ENCODE measurements at places on chromosomes 7 and 10.

DNA sequence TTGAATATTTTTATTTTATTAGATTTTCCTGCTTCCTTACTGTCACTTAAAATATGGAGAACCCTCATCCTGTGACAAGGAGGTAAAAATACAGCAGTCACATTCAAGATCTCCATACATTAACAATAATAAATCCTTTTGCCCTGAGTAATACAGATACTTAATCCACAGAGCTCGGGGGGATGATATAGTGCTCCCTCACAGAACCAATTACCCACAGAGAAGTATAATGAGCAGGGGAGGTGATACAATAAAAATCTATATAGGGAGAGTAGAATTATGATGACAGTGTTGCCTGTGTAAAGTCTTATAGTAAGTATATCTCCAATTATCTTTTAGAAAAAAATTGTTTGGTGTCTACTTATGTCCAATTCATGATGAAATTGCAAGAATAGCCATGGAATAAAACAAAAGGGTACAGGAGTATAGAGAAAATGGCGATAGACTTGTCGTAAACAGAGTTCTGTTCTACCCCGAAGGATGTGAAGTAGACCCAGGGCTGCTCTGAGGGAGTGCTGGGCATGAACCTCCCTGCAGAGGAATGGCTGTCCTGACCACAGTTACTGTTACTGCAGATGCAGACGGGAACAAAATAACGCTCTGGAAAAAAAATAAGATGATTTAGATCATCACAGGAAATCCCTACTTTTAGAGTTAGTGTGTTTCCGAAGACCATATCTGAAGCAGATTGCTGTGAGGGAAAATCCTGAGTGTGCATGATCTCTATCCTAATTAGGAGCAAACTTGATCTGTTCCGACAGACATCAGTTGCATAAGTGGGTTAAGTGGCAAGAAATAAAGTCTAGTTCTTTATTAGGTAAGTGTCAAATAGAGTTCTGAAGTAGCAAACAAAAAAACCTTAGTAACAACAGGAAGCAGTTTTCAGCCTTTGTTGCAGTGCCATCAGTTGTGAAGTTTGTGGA is 123.7 kb downstream of the KAT6B start:
- no peak for DNase-seq

DNA sequence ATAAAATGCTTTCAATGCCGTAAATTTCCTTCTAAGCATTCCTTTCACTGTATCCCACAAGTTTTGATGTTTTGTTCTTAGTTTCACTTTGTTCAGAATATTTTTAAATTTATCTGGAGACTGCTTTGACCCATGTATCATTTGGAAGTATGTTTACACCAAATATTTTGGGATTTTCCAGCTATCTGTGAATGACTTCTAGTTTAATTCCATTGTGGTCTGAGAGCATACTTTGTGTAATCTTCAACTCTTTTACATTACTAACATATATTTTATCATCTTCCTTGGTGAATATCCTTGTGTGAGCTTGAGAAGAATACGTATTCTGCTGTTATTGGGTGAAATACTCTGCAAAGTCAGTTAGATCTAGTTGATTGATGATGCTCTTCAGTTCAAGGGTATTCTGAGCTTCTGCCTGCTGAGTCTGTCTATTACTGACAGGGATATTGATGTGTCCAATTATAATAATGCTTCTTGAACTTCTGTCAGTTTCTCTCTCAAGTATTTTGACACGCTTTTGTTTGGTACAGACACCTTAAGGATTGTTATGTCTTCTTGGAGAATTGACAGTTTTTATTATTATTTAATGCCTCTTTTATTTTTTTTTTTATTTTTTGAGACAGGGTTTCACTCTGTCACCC is 31.6 kb downstream of the MKLN1 start:
- no peak for DNase-seq

DNA sequence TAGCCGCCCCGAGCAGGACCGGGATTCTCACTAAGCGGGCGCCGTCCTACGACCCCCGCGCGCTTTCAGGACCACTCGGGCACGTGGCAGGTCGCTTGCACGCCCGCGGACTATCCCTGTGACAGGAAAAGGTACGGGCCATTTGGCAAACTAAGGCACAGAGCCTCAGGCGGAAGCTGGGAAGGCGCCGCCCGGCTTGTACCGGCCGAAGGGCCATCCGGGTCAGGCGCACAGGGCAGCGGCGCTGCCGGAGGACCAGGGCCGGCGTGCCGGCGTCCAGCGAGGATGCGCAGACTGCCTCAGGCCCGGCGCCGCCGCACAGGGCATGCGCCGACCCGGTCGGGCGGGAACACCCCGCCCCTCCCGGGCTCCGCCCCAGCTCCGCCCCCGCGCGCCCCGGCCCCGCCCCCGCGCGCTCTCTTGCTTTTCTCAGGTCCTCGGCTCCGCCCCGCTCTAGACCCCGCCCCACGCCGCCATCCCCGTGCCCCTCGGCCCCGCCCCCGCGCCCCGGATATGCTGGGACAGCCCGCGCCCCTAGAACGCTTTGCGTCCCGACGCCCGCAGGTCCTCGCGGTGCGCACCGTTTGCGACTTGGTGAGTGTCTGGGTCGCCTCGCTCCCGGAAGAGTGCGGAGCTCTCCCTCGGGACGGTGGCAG is at the start of gene MGMT:
MGMT (plus strand) TSS at position 539 of the 656 bp plus-strand sequence.
- DNase-seq = peak; percentile 91

DNA sequence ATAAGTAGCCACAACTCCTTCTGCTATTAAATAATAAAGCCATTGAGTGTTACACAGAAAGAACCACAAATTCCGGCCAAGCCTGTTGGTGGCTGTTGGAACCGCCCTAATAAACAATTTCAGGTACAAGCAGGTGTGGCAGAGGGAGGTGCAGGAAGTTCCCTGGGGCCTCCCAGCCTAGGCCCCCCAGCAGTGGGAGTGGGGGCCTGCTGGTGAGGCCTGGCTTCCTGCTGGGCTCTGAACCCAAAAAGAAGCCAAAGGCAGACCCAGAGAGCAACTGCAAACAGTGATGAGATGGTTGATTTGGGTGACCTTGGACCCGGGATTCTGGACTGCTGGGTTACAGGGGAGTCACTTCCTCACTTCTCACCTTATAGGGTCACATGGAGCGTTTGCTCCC is 21.0 kb upstream of the LMTK2 start:
- no peak for DNase-seq

DNA sequence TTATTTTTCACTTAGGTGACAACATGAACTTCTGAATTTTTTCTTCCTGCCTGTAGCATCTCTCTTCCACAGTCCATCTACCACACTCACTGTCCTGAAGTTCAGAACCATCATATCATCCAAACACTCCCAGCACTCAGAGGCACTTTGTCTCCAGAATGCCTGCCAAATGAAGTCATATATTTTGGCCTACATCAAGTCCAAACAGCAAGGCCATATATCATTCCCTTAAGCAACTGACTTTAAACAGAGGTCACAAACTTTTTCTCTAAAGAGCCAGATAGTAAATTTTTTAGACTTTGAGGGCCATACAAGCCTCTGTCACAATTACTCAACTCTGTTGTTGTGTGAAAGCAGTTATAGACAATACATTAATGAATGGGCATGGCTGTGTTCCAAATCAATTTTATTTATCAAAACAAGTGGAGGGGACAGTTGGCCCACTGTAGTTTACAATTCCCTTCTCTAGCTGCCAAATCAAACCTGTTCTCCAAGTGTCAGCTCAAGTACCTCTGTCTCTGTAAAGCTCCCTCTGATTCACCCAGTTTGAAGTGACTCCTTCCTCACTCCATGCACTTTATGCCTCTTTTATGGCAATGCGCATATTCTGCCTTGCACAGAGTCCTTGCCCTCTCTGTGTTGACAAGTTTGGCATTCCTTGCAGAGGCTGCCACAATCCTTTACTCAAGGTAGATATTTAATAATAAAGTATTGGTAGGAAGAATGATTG is 305.7 kb downstream of the FZD1 start:
- no peak for DNase-seq

DNA sequence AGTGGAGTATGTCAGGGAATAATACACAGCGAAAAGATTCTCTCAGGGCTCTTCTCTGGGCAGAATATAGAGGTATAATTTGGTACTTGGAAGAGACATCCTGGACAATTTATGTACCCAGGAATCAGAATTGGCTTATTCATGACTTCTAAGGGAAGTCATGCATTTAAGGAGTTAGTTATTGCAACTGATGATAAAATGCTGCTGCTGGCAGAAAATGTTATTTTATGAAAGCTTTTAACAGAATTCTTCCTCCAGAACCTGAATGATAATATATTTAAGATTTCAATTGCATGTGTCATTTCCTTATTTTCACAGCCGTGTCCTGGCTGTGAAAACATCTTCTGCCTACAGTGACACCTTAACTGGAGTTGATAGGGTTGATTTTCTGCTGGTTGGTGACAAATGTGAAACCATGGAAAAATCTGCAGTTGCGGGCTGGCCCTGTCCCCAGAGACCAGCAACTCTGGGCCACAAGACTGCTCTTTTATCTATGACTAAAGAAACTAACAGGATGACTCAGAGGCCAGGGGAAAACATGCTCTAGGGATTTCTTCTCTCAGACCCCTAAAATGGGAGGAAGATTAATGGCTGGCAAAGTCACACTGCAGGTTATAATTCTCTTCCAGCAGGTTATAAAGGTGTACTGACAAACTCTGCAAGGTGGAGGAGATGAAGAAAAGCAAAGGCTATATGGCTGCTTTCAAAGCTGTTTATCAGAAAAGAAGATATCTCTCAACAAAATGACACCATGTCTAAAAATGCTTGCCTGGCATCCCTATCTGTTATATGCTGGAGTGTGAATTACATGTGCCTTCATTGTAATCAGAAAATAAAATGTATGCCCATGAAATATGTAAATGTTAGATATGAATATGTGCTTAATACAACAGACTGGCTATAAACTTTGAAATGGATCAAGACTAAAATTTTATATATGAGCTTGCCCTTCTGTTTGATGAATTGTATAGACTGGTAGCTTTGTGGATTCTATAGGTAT is 12.1 kb upstream of the TRUB1 start:
- no peak for DNase-seq

DNA sequence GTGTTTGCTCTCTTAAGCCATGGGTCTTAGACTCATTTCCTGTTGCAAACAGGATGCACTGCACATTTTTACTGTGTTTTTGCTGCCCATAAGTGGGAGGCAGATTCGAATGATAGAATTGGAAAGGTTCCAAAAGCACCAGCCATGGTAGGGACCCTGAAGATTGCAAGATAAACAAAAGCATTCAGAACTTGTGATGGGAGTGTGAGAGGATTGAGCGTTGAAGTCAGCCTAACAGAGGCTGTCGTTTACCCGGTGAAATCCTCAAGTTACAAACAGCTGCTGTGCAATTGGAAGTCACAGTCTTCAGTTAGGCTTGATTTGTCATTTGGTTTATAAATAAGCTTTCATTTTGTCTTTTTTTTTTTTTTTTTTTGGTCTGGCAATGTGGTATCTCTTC is 192.7 kb upstream of the MKI67 start:
- no peak for DNase-seq

GRCh38 chr7:120869700-120870099 is 11.8 kb upstream of the TSPAN12 start:
- DNase-seq = no peak

GRCh38 chr7:111741811-111742240 is 179.5 kb upstream of the IMMP2L start:
- DNase-seq = peak; percentile 17

DNA sequence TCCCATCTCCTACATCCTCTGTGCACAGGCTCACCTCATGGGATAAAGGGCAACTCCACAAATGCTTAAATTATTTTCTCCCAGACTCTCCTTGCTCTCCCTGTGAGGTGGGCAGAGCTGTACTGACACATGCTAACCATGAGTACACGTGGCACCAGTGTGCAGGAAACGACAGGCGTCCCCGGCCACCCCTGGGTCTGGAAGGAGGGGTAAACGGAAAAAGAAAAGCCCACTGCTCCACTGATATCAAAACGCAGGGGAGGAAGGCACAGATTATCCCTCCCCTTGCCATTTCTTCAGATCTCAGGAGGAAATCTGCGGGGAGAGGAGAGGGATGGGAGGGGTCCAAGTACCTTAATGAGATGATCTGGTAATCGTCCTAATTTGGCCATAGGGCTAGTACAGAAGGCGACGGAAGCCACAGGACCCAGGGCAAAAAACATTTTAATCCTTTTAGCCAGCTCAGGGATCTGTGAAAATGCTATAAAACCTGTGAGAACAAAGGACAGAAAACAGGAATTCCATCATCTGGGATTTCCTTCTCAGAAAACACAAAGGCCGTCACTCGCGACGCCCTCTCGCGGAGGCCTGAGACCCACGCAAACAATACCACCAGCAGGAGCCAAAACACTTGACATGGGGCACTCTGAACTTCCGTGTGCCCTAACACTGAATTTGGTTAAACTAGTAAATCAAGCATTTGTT is 17.8 kb upstream of the CH25H start:
- no peak for DNase-seq

DNA sequence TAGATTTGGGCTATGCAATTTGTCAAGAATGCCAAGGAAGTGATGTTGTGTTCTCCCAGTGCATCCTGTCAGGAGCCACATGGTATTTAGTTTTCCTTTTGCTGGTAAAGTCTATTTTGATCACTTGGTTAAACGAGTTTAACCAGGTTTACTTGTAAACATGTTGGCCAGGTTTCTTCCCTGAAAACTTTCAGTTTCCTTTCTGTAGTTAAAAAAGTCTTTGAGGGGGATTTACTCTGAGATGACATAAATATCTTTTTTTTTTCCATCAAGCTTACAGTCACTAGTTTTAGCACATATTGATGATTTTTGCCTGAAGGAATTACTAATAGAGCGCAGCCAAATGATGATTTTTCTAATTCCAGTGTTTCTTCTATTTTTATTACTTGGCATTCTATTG is 320.5 kb downstream of the PHF14 start:
- DNase-seq = no peak

GRCh38 chr10:52951824-52952223 is 179.2 kb upstream of the MBL2 start:
- peak; percentile 5 for DNase-seq

GRCh38 chr7:4631380-4632179 is 50.5 kb upstream of the FOXK1 start:
- DNase-seq = no peak

GRCh38 chr7:50793120-50793946 is 10.6 kb upstream of the GRB10 start:
- DNase-seq = no peak

DNA sequence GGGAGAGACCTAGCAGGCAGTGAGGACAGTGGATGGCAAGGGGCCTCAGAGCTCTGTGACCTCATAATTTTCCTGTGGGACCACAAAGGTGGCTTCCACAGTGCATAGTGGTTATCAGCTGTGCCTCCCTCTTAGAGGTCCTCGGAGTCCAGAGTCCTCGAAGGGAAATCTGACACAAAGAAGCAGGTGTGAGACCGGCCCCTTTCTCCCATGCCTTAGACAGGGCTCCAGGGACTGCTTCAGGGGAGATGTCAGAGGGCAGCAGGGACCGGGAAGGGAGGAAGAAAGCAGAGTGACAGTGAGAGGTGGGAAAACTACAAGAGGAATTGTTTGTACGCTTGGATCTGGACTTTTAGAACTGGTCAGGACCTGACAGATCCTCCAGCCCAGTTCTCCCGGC is 66.3 kb downstream of the BAMBI start:
- DNase-seq = no peak

GRCh38 chr7:133934977-133935330 is 192.2 kb upstream of the LRGUK start:
- no peak for DNase-seq

All from GM18507 (cell line).